ENCODE measurements at places on chromosomes 7 and 10. TPM values are rescaled to one million over a fixed set of nuclear protein-coding genes. Genes with fewer than 3 reads are reported as not detected.
A peak's percentile ranks its signal among the peaks of the same experiment; 100 is the strongest.

DNA sequence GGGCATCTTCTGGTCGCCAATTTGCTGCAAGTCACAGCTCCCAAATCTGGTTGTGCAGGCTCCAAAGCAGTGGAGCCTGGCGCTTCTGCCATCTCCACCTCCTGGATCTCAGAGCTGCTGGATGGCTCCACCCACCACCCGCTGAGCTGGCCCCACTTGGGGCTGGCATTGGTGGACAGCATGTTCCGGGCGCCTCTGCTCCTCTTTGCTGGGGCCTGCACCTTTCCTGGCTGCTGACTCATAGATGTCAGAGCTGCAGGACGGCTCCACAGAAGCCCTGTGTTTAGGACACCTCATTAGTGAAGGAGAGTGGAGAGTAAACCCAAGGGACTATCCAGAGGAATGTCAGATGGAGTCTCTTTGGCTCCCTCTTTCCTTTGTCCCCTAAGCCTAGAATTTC is 27.4 kb downstream of the MAPK8 start:
- no peak overlapping the region for H3K27ac ChIP-seq
- no peak overlapping the region for H3K4me3 ChIP-seq
- no peaks in the 10 kb centered on the region for H3K27me3 ChIP-seq
- DNase-seq = no peak
- no peaks in the 10 kb centered on the region for H3K36me3 ChIP-seq

DNA sequence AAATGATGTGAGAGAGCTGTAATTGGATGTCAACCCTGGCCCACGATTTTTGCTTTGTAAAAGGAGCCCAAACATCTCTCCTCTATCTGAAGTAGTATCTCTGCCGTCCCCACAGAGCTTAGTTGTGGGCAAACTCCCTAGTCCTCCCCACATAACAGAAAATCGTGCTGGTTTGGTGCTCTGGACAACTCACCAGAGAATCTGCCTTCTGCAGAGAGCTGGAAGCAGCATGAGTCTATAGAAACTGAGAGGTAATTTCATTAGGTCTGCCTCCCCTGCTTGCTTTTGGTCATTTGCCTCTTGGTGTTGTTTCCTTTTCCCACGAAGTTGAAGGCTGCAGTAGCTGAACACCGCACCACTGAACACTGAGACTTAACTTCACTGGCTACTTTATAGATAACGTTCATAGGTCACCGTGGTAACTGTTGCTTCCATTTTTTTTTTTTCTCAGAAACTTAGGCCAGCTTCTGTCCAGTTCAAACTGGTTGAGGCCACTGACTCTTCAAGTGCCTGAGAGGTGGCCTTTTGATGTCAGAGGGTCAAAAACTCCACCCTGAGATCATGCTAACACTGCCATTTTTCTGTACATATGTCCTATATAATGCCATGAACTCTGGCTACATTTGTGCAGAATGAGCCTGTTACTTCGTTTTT is 3.3 kb upstream of the CDCA7L start:
- H3K27ac ChIP-seq = no peak overlapping the region
- no peaks in the 10 kb centered on the region for H3K27me3 ChIP-seq
- H3K36me3 ChIP-seq = no peaks in the 10 kb centered on the region

EFCAB10 gene
- not detected for total RNA-seq

DNA sequence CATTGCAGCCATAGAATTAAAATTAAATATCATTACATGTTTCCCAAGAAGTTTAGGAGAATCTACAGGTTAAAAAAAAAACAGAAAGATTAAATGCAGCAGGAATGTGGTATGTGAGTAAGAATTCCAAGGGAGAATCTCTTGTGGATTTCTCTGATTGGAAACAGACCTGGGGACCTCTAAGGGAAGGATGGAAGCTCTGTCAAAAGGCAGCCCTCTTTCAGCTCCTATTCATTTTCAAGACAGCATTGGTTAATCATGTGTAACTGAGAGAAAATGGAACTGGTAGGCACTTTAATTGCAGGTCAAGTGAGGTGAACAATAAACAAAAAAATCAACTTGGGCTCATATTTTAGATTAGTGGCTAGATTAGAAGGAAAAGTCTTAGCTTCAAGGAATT is 81.4 kb upstream of the MTPN start:
- H3K4me3 ChIP-seq = no peak overlapping the region
- H3K4me1 ChIP-seq = no peaks in the 10 kb centered on the region

TMEM178B gene
- 0.42 TPM for total RNA-seq

CPA2 gene
- 0.72 TPM for total RNA-seq

- H3K4me3 ChIP-seq = no peak overlapping the region
- no peak for DNase-seq
- H3K4me1 ChIP-seq = no peaks in the 10 kb centered on the region
- no peaks in the 10 kb centered on the region for H3K27me3 ChIP-seq
These were observed 48.4 kb upstream of the BET1 start for GRCh38 chr7:94052398-94053180.

LLCFC1 gene
- total RNA-seq = not detected

GRCh38 chr7:131581241-131582051 is 25.0 kb upstream of the PODXL start:
- H3K36me3 ChIP-seq = no peaks in the 10 kb centered on the region
- H3K27me3 ChIP-seq = no peaks in the 10 kb centered on the region
- H3K4me1 ChIP-seq = no peaks in the 10 kb centered on the region
- peak; percentile 80 for DNase-seq
- no peak overlapping the region for H3K4me3 ChIP-seq
- no peak overlapping the region for H3K27ac ChIP-seq

All from aorta (tissue), 5 donors.